ENCODE measurements at places on chromosomes 2 and 18.

DNA sequence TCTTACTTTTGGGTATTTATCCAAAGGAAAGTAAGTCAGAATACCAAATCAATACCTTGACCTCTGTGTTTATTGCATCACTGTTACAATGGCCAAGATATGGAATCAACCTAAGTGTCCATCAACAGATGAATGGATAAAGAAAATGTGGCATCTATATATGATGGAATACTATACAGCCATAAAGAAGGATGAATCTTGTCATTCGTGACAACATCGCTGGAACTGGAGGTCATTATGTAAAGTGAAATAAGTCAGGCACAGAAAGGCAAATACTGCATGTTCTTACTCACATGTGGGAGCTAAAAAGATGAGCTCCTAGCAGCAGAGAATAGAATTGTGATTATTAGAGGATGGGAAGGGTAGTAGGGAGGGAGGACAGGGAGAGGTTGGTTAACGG lies 34.6 kb downstream of the LCT start:
- H3K36me3 ChIP-seq, result no peaks in the 10 kb centered on the region
- H3K27ac ChIP-seq, result no peak overlapping the region
- H3K4me3 ChIP-seq, result no peak overlapping the region
- no peaks in the 10 kb centered on the region for H3K27me3 ChIP-seq

DNA sequence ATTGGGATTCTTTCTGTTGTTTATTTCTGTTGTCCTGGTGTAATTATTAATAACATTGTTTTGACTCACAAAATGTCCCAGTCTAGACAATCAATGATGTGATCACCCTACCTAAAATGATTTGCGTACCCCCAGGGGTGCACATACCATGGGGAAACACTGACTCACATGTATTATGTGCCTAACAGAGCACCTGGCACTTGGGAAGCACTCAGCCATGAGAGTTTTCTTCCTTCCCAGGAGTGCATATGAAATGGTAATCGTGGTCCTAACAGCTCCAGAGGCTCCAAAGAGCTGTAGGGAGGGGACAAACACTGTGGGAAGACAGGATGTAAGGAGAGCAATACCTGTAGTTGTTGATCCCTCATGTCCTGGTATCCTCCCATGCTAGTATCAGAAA lies 187.8 kb upstream of the ERBB4 start:
- H3K4me3 ChIP-seq, result no peak overlapping the region
- H3K36me3 ChIP-seq, result no peaks in the 10 kb centered on the region
- no peaks in the 10 kb centered on the region for H3K4me1 ChIP-seq
- no peak overlapping the region for H3K27ac ChIP-seq
- no peaks in the 10 kb centered on the region for H3K27me3 ChIP-seq

DNA sequence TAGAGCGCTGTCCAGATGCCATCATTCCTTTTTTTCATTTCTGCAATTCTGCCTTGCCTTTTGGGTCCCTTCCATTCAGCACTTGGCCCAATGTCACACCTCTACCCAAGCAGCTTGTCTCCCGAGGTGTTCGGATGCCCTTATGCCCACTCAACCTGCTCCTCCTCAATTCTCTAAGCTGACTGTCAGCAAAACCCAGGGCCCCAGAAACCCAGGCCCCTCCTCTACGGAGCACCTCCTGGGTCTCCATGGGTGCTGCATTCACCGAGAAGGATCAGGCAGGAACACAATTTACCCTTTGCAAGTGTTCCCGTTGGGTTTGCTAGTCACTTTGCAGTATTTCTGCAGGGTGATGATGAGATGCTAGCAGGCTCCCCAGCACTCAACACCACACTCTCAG lies 86.7 kb upstream of the RAB6C start:
- no peak overlapping the region for H3K4me3 ChIP-seq
- no peaks in the 10 kb centered on the region for H3K4me1 ChIP-seq
- no peak for DNase-seq
- no peaks in the 10 kb centered on the region for H3K36me3 ChIP-seq

DNA sequence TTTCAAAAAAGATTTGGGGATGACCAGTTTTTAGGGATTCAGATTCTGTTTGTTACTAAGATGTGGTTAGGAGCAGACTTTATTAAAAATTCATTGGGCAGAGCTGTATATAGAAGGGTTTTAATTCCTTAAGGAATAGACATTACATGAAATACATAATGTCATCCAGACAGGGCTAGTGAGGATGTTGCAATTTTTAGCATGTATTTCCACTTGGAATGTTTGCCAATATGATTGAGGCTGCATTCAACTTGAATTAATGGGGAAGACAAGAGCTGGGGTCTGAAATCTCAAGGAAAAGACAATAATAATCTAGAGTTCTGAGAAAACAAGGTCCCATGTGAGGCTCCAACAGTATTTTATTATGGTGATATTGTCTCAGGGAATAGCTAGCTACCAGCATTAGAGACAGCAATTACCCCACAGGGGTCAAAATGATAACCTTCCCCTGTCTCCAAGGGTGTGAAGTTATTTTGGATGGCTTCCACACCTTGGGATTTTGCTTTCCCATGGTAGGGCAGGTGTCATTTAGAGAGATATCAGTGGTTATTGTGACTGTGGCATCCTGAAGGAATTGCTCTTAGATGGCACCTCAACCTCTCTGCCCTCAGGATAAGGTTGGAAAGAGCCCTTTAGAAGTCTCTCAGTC lies 60.2 kb downstream of the VSNL1 start:
- no peak overlapping the region for H3K4me3 ChIP-seq
- H3K4me1 ChIP-seq, result no peaks in the 10 kb centered on the region
- no peaks in the 10 kb centered on the region for H3K27me3 ChIP-seq
- H3K27ac ChIP-seq, result no peak overlapping the region

DNA sequence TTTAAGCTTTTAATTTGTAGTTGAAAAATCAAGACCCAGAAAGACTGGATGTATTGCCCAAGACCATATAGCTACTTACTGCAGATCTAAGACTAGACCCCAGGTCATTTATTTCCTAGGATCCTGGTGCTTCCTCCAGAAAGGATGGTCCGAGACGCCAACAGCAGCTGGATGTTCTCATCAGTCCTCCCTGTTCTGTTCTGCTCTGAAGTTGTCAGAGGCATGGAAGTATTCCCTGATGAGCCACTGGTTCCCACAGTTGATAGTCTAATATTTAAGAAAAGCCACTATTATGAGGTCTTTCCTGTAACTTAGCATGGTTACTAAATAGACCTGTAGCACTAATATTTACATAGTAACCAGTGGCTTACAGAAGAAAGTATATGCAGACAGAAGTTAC lies 393.5 kb downstream of the MTX2 start:
- H3K4me3 ChIP-seq, result no peak overlapping the region
- no peak for DNase-seq
- H3K27ac ChIP-seq, result no peak overlapping the region
- H3K36me3 ChIP-seq, result no peaks in the 10 kb centered on the region
- H3K27me3 ChIP-seq, result no peaks in the 10 kb centered on the region
- no peaks in the 10 kb centered on the region for H3K4me1 ChIP-seq
